ENCODE measurements at places on chromosomes 11 and 22.
A peak's percentile ranks its signal among the peaks of the same experiment; 100 is the strongest.

DNA sequence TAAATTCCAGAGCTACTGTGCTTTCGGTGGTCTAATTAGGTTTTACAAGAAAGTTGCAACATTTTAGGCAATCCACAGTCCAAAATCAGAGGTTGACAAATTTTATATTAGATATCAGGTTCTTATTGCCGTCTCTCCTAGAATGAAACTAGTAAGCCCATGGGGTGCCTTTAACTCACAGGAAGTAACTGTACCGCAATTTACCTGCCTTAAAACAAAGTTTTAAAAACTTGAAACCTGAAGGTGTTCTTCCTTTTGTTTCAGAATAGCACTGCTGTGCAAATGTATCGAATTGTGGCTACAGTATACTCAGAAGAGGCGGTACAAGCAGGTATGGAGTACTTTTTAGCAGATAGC is 77.2 kb downstream of the PISD start:
- no peak for DNase-seq

GRCh38 chr11:7570938-7571521 is 57.2 kb downstream of the PPFIBP2 start:
- DNase-seq: no peak

DNA sequence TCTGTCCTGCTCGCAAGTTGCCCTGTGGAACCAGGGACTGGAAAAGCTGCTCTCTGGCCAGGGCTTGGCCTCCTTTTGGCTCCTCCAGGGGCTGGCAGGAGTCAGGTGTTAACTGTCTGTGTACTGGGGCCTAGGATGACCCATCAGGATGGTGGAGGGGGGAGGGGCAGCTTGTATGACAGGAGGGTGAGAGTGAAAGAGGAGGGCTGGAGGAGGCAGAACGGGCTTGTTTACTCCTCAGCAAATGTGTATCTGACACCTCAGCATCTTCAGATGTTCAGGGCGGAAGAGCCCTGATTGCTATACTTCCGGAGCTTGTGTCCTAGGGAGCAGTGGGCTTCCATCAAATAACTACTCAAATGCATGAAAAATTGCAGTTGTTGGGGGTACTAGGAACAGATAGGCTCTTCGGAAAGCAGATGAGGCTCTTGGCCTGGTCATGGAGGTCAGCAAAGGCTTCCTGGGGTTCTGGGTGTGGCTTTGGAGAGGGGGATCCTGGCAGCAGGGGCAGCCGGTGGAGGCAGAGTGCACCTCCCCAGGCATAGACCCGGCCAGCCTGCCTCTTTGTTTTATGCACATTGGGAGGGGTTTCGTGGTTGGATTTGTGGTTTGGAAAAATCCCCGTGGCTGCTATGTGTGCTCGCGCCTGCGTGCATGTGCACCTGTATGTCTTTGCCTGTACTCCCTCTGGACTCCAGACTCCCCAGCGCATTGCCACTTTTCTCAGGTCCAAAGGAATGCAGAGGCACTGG is 31.2 kb downstream of the CD82 start:
- DNase-seq: peak; percentile 12

DNA sequence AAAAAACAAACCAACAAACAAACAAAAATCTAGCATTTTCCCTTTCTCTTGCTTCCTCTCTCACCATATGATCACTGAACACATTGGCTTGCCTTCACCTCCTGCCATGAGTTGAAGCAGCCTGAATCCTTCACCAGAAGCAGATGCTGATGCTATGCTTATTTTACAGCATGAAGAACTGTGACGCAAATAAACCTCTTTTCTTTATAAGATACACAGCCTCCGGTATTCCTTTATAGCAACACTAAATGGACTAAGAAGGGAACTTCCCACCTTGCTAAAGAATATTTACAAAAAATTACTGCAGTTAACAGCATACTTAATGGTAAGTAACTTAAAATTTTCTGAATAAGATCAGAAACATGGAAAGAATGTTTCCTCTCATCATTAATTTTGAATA is 27.7 kb upstream of the TEAD1 start:
- DNase-seq: no peak

- DNase-seq: no peak
Observed at GRCh38 chr22:36311386-36312085, 58.6 kb downstream of the APOL1 start.

GRCh38 chr11:44631831-44632230 is 66.4 kb downstream of the CD82 start:
- no peak for DNase-seq

DNA sequence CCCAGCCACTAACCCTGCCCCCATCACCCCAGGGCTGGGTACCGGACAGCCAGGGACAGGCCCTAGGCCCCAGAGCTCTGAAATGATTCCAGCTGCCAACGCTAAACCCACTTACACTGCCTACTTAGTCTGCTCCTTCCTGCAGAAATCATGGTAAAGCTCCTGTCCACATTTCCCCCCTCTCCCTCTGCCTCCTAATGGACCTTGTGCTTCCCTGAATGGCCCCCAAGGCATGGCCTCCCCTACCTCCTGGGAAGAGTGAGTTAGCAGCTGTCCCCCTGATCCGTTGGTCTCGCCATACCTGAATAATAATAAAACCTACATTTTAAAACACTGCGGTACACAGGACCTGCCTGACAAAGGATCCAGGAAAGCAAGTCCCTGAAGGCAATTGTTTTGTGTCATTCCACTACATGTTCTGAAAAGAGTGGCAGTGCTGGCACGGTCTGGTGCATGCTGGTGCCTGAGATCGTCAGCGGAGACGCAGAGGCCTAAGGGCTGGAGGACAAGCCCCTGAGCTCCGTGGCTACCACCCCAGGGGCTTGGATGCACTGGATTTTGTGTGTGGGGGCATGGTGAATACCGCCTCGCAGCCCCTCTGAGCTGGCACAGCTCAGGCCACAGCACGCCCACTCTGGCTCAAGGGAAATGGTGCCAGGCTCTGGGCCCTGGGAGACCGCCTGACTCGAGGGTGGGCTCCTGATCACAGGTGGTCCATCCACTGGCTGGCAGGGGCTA is 186.3 kb downstream of the CTTN start:
- no peak for DNase-seq

DNA sequence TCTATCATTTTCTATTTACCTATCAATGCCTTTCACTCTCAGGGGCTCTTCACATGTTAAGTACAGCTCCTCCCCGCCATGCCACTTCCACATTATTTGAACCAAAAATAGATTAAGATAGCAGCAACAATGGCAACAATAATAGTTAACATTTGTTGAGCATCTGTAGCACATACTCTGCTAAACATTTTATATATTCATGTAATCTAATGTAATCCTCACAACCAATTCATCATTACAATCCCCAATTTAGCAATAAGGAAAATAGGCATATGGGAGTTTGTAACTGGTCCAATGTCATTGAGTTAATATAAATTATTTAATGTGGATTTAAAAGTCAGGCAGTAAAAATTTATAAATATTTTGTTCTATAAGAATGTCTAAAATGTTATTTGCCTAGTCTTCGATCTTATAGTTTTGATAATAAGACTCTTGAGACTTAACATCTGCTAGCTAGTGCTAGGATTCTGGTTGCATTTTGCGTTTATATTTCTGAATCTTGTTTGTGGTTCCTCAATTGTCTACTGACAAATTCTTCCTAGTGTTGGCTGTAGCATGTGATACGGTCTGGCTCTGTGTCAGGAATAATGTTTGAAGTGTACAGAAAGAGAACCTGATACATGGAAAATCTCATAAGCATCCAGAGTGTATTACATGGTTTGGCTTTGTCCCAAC is 621.5 kb upstream of the LUZP2 start:
- peak; percentile 13 for DNase-seq

DNA sequence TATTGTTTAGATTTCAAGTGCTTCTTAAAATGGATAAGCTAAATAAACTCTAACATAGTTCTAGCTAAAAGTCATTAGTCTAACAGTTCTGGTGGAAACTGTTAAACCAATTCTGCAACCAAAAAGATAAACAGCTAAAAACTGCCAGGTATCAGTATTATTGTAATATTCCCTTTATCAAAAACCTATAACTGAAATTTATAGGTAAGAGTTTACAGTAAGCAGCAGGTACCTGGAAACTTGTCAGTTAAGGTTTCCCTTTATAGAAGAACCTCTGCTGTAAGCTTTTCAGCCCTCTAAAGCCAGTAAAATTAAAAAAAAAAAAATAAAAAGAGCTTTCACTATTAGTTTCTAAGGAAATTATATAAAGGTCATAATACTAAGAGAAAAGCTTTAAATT is 61.0 kb downstream of the LIF start:
- DNase-seq: no peak

- DNase-seq: peak; percentile 8
Observed at GRCh38 chr11:91926965-91927364, 297.7 kb upstream of the FAT3 start.

DNA sequence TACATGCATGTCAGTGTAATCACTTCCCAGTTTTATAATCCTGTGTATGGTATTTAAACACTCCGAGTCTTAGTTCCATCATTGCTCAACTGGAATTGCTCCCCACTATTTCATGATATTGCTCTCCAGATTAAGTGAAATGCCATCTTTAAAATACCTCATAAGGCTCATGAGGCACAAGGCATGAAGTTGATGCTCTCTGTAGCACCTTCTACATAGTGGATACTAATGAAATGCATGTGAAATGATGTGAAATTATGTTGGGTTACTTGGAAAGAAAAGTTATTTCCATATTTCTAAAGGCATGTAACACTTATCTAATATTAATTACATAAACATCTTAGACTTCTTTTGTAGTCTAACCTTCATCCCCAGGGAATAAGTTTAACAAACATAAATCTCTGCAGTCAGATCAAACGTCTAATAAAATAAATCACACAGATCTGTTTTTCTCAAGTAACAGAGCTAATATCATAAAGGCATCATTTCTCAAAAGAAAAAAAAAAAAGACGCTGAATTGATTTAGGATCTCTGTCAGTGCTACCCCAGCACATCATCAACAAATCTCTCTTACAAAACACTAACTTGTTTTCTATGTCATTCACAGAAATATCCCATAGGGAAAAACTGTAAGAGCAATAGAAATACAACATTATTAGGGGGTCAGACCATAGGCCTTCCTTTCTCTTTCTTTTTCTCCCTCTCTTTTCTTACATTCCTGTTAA is 736.0 kb upstream of the LRRC4C start:
- no peak for DNase-seq

GRCh38 chr11:56906683-56907148 is 82.0 kb upstream of the OR5AK2 start:
- DNase-seq: no peak

GRCh38 chr11:134753771-134754520 is 341.9 kb upstream of the B3GAT1 start:
- DNase-seq: no peak

GRCh38 chr11:120929664-120930154 is 94.2 kb upstream of the TBCEL start:
- DNase-seq: peak; percentile 9
